Activated naive CD4-positive, alpha-beta T cell treated with Interleukin-2 at 50 U/mL for 16 hours (primary cell): ENCODE measurements at places on chromosomes 11 and 22.

GRCh38 chr22:35257321-35258190 is at the start of gene HMGXB4:
TSS of gene HMGXB4 (plus strand) at chr22:35257493. CDS start at chr22:35262391, 4,898 bp downstream.
- peak; percentile 88 for DNase-seq

DNA sequence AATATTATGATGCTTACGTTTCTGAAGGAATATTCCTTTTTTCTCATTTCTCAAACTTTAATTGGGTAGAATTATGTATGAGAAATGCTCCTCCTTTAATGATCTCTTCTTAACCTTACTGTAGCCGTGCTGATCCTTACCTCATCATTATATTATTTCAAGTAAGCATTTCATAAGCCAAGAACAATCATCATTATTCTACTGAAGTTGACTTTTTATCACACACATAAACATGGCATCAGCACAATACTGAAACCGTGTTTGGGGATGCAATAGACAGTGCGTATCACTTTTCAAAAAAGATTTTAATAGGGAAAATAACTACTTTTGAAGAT is 162.8 kb downstream of the ARHGAP42 start:
- DNase-seq, result no peak

GRCh38 chr22:30502911-30503310 is 2.6 kb downstream of the SEC14L4 start:
- no peak for DNase-seq

- DNase-seq, result no peak
These were observed 566.1 kb upstream of the CHORDC1 start for GRCh38 chr11:90788961-90789360.

DNA sequence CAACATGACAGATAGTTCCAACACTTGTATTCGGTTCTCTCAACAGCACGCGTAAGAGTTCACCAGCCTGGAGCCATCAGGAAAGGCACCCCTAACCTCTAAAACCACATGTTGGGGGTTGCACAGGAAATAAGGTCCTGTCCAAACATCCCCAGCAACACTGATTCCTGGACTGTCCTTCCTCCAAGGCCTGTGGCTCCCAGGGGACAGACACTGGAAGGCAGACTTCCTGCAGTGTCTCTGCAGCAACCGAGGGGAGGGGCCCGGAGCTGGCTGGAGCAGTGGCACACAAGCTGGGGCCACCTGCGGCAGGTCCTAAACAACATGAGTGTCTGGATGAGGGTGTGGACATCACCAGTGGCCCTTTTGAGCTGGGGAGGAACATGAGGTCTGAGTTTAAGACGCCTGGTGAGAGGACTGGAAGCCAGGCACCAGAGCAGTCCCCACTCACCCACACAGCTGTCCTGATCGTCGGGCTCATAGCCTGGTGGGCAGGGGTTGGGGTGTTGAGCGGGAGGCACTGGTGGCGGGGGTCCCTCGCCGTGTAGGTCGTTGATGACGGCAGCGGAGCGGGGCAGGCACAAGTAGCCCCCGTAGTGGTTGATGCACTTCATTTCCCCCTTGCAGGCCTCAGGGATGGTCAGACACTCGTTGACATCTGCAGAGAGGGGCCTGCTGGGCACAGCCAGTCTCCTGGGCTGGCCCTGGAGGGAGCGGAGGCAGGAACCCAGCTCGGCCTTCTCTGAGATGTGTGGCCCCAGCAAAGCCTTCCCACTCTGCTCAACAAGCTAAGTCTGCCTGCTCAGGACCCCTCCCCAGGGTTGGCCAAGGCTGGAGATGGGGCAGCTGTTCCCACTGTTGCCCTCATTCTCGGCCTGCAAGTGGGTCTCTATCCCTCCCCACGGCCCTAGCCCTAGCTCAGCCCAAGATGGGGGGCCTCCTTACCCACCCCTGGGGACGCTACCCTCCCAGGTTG is 1.6 kb downstream of the EFEMP2 start:
- DNase-seq, result no peak

DNA sequence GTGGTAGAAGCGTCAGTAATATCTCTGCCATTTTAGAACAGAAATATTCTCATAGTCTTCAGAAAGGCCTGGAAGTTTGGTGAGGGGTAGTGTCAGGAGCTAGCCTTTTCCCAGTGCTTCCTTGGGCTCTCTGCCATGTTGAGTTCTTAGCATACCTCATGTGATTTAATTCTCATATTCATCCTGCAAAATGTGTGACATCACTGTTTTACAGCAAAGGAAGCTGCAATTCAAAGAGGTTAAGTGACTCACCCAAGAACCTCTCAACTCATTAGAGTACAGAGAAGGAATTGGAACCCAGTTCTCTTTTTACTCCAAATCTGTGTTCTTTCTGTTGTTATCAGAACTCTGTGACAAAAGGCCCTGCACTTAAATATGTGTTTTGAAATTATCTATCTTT is 72.1 kb downstream of the RNF169 start:
- DNase-seq, result no peak

GRCh38 chr22:46156031-46156430 is 5.7 kb downstream of the PPARA start:
- DNase-seq, result no peak

- no peak for DNase-seq
These were observed 74.3 kb downstream of the DHCR7 start for GRCh38 chr11:71373791-71374454.

- DNase-seq, result no peak
These were observed 122.2 kb downstream of the APOL5 start for GRCh38 chr22:35839841-35840301.

GRCh38 chr22:43851979-43852307 is 10.4 kb downstream of the SULT4A1 start:
- DNase-seq, result no peak

- DNase-seq, result no peak
These were observed 20.5 kb downstream of the TRMU start for GRCh38 chr22:46355996-46356471.

- no peak for DNase-seq
These were observed 120.3 kb upstream of the B3GAT1 start for GRCh38 chr11:134532131-134532920.

GRCh38 chr22:33272871-33273270 is 214.7 kb upstream of the SYN3 start:
- DNase-seq, result no peak

DNA sequence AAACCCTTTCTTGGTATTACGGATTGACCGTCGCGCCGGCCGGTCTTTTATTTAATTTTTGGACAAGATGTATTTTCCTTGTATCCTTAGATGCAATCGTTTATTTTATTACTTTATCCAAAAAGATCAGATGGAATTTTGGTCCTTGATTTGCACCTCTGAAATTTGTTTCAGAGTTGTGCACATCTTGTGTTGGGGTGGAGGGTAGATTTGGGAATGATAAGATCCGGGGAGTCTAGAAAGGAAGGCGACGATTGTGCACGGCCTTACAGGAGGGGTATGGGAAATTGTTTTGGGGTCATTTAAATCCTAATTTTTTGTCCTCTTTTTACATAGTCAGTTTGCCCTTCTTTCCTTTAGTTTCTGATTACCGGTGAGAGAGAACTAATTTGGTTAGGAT is 1.4 kb downstream of the KDM2A start:
- DNase-seq, result no peak

- DNase-seq, result no peak
These were observed 17.1 kb upstream of the SYTL2 start for GRCh38 chr11:85827748-85828639.

- peak; percentile 35 for DNase-seq
These were observed 97.3 kb upstream of the AKIP1 start for GRCh38 chr11:8813658-8814057.

GRCh38 chr11:33906484-33907186 is 14.8 kb upstream of the LMO2 start:
- DNase-seq, result no peak

- DNase-seq, result no peak
These were observed 48.2 kb downstream of the SGSM3 start for GRCh38 chr22:40418366-40419201.

- DNase-seq, result no peak
These were observed 5.5 kb downstream of the CHRDL2 start for GRCh38 chr11:74725701-74726100.

DNA sequence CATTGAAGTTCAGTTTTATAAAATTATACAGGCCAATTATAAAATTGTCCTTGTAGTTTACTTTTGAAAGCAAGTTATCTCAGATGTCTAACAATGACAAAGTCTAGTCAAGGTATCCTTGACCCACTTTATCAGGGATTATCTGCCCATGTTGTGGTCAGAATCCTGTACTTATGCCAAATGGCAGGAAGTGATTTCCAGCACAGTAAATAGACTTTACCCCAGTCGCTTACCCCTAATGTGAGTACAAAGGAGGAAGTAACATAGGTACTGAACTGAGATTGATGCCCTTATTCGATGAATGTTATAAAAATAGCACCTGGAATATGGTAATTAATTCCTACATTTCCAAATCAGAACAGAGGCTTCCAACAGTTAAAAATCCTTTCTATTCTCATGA is 355.7 kb downstream of the CNTN5 start:
- DNase-seq, result no peak

GRCh38 chr11:60932605-60933356 is 8.5 kb downstream of the TMEM132A start:
- no peak for DNase-seq

DNA sequence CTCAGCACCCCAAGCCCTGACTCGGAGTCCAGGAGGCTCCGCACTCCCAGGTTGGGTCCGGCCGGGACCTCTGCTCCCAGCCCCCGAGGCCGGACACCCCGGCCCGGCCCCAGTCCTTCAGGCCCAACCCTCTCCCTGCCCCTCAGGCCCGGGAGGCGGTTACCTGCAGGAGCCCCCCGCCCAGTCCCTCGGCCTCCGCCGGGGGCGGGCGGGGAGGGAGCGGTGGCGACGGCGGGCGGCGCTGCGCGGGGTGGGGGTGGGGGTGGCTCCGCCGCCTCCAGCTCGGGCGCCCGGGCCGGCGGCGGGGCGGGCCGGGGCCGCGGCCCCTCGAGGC is 310 bp downstream of the TCF20 start:
- DNase-seq, result no peak

DNA sequence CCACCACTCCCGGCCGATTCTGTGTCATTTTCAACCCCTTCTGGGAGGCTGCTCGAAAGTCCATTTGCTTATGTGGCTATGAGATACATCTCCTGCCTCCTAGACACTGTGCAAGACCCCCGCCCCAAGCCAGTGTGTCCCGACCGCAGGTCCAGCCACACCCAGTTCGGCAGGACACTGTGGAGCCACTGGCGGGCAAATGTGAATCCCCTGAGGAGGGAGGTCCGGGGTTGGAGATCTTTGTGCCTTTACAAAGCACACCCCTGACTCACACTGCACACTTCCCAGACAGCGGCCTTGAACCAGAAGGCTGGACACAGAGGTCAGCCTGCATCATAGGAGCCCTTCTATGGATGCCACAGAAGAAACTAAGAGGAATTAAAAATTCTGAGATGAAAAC is 17.4 kb downstream of the FXYD6 start:
- no peak for DNase-seq

- no peak for DNase-seq
These were observed 54.8 kb downstream of the NAT10 start for GRCh38 chr11:34160049-34160721.

DNA sequence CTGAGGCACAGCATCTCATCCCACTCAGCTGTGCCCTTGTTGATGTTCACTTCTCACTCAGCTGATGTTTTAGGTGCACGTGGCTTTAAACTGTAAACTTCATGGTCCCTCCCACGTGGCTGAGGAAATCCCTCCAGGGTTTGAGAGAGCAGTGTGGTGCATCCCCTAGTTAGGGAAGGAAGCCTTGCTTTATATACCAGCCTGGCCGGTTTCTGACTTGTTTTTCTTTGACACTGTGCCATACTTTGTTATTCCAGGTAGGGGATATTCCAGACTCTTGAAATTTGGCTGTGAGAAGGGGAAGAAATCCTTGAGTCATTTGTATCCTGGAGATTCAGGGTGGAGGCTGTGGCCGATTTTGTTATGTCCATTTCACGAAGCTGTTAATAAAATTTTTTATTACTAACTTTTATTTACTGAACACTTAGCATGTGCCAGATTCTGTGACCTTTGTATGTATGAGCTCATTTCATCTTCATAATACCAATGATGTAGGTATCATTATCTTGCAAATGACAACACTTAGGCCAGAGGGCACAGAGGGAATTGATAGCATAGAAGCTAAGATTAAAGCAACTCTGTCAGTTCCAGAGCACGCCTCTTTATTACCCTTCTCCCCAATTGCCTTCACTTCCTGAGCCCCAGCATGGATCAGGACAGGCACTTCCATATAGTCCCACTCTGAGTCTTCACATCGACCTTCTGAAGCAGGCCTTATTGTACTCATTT is 116.6 kb downstream of the NAV2 start:
- DNase-seq, result no peak

GRCh38 chr11:34562976-34563375 is 49.4 kb upstream of the ELF5 start:
- DNase-seq, result no peak

DNA sequence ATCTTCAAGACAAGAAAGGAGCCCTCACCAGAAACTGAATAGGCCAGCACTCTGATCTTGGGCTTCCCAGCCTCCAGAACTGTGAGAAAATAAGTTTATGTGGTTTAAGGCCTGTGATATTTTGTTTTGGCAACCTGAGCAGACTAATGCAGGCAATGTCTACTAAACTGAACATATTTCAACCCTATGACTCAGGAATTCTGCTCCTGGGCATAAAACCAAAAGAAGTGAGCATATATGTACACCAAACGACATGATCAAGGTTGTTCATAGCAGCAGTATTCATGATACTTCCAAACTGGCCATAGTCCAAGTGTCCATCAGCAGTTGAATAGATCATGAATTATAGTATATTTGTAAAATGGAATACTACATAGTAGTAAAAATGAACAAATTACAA is 29.0 kb downstream of the CSNK2A3 start:
- DNase-seq, result no peak

DNA sequence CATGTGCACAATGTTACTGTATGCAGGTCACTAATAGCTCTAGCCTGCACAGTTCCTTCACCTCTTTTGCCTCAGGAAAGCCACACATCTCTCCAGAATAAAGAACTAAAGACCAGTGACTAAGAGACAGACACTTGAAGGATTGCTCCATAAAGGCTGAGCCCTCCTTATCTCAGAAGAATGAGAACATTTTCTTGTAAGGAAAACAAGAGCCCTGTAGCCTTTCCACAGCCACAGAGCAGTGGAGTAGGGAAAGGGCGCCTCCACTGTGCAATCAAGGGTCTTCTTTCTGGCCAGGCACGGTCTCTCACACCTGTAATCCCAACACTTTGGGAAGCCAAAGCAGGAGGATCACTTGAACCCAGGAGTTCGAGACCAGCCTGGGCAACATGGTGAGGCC is 202.6 kb upstream of the TMEM45B start:
- no peak for DNase-seq

DNA sequence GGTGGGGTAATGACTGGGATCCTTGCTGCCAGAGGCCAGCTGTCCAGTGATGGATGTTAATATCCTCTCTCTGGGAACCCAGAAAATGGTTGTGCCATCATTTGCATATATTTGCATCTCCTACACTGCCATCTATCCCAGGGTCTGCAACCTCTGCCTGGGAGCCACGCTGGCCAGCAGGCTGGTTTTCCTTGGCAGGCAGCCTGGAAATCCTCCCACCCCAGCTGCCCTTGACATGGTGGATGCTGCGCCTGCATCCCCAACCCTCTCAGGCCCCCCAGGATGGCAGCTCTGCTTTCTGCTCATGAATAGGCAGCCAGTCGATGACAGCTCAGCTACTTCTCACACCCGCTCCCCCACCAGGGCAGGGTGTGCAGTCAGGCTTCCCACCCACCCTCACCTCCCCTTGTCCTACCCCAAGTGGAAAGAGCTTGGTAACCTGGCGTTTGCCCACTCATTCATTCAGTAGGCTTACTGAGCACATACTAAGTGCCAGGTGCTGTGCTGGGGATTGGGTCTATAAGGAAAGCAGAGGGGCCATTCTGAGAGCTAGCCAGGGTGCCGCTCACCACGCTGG is 202.5 kb downstream of the TRIM29 start:
- DNase-seq, result no peak
